Stimulated activated CD8-positive, alpha-beta memory T cell treated with anti-CD3 and anti-CD28 coated beads, Interleukin-7, amount 100 ng/mL, for 1 hour (primary cell): ENCODE measurements at places on chromosomes 3 and 15.

- no peak for DNase-seq
Observed at GRCh38 chr3:151903501-151903991, 30.1 kb downstream of the SUCNR1 start.

DNA sequence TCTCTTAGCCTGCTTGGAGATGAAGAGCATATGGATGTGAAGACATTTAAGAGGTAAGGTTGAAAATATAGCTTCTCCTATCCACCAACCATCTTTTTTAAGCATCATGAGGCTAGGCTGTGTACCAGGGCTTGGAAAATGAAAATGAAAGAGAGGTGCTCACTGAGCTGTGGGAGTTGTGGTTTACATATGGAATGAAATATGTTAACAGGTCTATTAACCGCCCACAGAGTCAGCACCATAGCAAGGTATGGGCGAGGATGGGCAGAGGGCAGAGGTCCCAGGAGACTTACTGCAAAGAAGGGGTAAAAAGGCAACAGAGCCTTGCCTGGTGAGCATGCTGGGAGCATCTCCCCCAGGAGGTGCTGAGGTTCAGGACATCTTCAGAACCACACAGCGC, 273.1 kb downstream of the GABRG3 start:
- DNase-seq, result no peak

GRCh38 chr3:155648013-155648591, 96.8 kb downstream of the PLCH1 start:
- DNase-seq, result no peak

GRCh38 chr3:97821774-97822358, at the start of gene CRYBG3:
Gene CRYBG3 (plus strand): TSS chr3:97822011. CDS start chr3:97822207, 196 bp downstream.
- peak; percentile 58 for DNase-seq

- no peak for DNase-seq
Observed at GRCh38 chr3:143045639-143046038, 44.3 kb downstream of the U2SURP start.

GRCh38 chr3:9222956-9223639, 26.3 kb downstream of the SRGAP3 start:
- no peak for DNase-seq

- DNase-seq, result no peak
Observed at GRCh38 chr15:77858792-77859490, 218.6 kb downstream of the TBC1D2B start.

GRCh38 chr3:14279626-14280061, 101.0 kb downstream of the LSM3 start:
- no peak for DNase-seq

DNA sequence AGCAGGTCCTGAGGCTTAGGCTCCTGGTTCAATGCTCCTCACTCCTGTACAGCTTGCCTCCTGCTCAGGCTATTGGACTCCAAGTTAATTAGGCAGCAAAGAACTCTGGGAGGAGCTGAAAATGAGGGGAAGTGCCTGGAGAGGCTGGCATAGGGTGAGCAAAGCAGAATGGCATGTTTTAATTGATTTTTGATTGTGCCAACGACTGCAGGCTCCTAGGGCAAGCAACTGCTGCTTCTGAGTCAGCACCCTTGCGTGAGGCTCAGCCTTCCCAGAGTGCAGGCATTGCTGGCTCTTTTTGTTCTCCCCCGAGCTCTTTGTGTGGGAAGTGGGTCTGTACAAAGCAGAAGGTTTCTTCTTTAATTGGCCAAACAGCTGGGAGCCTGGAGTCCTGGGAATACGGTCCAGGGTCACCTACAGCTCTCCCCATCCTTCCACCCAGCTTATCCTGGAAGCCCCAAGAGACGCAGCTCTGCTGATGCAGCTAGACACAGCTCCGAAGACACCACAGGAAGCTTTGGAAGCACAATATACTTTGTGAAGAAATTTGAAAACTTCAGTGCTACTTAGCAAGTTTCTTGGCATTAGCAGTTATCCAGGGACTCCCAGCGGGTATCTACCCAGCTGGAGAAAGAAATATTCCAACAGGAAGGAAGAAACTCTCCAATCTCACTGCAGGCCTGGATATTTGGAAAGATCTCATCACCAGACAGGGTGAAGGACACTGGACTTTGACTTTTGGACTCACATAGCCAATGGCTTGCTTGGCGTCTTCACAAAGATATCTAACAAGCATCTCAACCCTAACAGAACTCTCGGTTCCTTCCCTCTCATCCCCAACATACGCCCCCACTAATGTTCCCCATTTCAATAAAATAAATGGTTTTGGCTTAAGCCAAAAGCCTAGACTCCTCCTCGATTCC, 76.8 kb downstream of the BDH1 start:
- DNase-seq, result no peak

GRCh38 chr3:127276396-127276795, 11.4 kb downstream of the PRR20G start:
- no peak for DNase-seq

- no peak for DNase-seq
Observed at GRCh38 chr15:100901702-100902435, 17.3 kb upstream of the LRRK1 start.

DNA sequence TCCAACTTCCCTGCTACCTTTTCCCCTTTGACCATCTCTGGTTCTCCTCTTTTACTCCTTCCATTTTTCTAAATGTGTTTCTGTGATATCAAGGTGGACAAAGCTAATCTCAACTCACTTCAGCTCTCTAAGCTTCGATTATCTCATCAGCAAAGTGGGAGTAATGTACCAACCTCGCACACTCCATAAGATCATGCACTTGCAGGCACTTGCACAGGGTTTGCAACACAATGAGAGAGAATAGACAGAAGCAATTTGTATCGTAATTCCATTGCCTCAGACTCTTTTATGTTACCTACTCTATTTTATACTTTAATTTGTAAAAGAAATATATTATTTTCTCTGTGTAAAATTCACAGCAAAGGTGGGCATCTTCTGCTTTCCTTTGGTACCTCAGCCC, 7.0 kb upstream of the POLQ start:
- DNase-seq, result no peak

DNA sequence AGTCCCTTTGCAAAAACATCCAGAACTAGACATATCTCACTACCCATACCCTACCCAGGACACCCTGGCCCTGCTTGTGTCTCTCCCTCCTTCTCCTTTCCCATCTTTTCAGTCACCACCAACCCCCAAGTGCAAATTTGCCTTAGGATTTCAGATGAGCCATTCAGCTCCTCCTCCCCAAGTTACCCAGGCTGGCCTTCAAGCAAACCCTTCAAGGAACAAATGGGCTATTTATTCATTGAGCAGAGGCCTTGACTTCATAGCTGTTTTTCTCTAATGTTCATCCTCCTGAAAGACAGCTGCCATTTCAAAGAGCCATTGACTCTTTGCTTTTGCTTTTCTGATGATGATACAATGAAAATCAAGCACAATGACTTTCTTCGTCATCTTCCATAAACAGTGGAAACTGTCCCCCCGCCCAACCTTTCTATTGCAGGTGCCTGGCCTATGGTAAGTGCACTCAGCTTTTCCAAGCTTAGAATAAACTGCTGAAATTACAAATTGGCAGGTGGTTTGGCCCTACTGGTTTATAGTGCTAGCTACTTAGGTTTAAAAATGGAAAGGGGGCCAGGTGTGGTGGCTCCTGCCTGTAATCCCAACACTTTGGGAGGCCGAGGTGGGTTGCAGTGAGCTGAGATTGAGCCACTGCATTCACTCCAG, 26.1 kb upstream of the KLHL6 start:
- DNase-seq, result no peak
